ENCODE measurements at places on chromosomes 6 and 20.

GRCh38 chr20:49310705-49311104, 32.8 kb upstream of the ZNFX1 start:
- DNase-seq: no peak

DNA sequence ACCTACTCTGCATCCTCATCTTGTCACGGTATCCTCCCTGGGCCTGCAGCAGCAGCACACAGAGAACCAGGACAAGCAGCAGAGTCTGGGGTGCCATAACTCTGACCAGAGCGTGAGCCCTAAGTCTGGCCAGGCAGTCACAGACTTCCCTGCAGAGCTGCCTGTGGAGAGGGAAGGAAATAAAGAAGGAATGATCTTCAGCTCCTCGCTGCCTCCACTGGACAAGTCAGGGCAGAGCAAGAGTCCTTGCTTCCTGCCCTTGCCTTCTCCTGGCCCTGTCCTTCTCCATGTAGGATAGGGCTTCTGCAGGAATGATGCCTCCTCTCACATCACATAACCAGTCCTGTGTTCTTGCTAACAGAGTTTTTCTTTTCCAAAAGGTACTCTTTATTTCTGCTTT, 15.9 kb upstream of the WFDC11 start:
- no peak for DNase-seq

- no peak for DNase-seq
These were observed 453.3 kb upstream of the NRSN1 start for GRCh38 chr6:23672737-23673136.

DNA sequence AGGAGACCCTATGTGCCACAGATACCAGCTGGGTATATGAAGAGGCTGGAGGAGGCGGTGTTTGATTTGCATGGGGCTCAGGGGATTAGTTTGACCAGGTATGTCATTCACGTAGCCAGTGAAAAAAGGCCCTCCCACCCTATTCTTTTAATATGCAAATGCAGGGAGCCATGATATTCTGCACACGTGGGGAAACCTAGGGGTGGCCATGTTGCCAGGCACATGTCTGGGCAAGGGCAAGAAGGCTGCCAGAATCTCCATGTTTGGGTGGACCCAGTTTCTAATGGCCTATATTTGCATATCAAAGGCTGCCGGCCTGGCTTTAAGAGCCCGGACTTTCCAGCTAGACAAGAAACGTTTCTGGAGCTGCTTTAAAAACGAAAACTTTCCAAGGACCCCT, 60.4 kb downstream of the SOX4 start:
- DNase-seq: no peak

GRCh38 chr6:84119277-84119676, 85.7 kb downstream of the MRAP2 start:
- DNase-seq: peak; percentile 26

DNA sequence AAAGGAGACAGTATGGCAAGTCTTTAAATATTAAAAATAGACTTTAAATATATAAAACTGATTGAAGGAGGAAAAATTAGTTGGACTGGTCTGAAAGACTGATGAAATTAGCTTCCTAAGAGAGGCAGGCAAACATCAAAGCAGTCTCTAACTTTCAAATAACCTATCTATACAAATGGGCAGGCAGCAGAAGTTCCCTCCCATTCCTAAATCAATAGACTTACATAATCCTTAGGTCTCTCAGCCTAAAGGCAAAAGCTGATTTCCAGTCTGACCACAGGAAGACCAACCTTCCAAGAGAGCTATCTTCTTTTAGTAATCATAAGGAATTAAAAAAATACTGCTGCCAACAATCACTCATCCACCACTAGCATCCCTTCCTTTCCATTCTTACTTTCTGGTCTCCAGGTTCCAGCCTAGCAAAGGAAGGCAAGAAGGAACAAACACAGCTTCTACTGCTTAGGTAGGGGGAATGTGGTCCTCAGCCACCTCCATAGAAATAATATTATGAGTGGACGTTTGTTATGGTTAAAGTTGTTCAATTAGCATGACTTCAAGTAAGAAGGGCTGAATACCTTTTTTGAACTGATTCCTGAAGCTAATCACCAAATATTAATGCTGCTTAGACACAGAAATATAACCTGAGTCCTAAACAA, 44.1 kb downstream of the SESN1 start:
- DNase-seq: no peak

- no peak for DNase-seq
These were observed 210.0 kb downstream of the DLL1 start for GRCh38 chr6:170080828-170081371.

DNA sequence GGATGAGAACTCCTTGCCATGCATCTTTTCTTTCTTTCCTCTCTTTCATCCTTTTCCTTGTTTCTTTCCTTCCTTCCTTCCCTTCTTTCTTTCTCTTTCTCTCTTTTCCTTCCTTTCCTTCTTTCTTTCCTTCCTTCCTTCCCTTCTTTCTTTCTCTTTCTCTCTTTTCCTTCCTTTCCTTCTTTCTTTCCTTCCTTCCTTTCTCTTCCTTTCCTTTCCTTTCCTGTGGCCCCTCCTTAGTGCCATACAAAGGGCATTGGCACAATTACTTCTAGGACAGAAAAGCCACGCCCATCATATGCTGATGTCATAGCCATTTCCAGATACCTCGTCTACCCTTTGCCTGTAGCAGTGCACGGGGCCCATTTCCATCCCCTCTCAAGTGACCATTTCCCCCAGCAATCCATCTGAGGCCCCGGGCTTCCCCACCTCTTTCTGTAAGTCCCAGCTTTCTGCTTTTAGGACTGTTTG, 2.2 kb upstream of the CENPB start:
- DNase-seq: no peak

DNA sequence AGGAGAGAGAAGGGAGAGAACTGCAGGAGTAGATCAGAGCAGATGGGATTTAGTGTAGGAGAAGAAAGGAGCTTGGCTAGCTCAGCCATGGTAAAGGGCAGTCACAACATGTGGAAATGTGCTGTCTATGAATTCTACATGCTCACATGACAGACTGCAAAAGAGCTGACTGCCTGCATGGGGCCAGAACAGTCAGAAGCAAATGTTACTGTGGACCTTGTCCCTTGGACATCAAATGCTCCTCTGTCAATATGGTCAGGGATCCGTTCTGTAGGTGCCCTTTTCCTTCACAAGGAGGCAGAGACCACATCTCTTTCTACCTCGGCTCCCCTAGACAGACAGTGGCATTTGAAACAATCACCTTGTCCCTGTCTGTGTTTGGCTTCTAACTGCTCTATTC, 46.6 kb upstream of the HIVEP1 start:
- DNase-seq: no peak

DNA sequence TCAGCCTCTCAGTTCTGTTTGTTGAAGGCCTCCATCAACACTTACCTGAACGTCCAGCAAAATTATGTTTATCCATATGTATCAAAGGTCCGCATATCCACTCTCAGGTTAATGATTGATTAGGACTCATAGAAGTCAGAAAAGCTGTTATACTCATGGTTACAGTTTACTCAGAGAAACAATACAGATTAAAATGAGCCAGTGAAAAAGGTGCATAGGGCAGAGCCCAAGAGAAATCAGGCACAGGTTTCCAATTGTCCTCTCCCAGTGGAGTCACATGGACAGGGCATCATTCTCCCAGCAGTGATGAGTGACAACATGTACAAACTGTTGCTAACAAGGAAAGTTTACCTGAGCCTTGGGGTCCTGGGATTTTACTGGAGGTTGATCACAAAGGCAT, 36.2 kb downstream of the THEMIS start:
- no peak for DNase-seq

GRCh38 chr6:111631903-111632460, 26.3 kb upstream of the TRAF3IP2 start:
- no peak for DNase-seq

DNA sequence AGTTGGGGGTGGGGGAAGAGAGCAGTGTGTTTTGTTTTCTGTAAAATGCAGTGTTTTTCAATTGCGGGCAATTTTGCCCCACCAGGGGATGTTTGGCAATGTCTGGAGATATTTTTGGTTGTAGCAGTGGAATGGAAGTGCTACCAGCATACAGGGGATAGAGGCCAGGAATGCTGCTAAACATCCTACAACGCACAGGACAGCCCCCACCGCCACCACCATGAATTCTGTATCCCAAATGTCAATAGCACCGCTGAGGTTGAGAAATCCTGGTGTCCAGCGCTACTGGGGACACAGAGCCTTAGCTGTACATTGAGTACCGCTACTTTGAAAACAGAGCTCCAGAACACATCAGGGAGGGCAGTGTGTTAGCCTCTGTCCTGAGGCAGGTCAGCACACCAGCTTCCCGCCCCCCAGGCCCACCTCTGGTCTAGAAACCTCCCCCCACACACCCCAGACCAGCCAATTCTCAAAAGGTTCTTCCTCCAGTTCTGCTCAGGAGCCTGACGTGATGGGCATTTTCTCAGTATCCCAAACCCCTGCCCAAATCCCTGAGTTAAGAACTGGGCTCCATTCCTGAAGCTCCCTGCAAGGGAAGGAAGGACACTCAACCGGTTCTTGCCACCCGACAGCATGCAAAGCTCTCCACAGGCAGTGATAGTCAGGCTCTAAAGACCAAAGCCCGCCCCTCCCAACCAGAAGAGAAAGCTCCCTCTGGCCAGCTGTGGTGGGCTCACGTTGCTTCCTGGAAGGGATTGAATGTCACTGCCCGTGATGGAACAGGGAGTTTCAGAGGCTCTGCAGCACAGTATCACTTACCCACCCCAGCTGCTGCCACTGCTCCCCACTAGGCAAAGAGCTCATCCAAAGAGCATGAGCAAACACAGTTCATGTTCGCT, 321.5 kb upstream of the JARID2 start:
- DNase-seq: no peak

GRCh38 chr6:91340896-91341395, 754.1 kb upstream of the MAP3K7 start:
- DNase-seq: no peak

- no peak for DNase-seq
These were observed 77.7 kb downstream of the CDYL start for GRCh38 chr6:4853782-4854511.

DNA sequence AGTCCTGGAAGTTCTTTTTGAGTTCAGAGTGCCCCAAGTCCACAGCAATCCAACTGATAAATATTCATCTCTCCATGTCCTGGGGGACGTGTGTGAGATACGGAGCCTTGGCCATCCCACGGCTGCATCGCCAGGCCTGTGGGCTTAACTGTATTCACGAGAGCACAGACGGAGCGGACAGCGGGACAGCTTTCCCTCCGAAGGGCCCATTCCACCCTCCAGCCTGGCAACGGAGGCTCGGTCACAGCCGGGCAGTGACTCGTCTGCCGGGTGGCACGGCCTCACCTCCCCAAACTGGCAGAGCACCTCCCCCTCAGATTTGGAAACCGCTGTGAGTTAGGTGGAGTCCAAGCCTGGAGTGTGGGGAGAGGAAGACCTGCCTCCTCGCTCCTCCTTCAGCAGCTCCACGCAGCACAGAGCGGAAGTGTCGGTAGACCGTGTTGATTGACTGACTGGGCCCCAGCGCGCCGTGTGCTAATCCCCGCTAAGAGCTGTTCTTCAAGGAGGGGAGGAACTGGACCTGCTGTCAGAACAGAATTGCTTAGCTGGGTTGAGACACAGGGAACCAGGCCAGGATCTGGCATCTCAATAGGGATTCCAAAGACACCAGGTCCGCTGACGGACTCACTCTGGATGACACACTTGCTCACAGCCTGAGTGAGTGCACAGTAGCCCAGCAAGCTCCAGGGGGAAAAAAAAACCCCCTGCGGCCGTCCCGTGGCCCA, 10.9 kb downstream of the FOXF2 start:
- DNase-seq: no peak

- peak; percentile 62 for DNase-seq
These were observed 954.3 kb downstream of the KIF16B start for GRCh38 chr20:15618912-15619311.

DNA sequence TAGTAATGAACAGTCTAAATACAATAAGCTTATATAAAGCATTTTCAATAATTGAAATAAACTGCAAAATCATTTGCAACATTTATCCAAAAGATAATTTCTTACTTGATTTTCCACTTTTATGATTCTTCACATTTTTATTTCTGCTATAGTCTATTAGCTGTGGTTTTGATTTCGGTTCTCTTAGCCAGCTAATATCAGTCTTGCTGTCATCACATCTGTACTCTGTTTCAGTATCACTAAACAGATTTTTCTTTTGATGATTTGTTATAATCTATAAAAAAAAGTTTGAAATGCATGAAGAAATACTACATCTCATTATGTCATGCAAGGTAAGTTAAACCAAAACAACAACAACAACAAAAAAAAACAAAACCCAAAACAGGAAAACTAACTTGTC, 53.2 kb downstream of the SYCP2 start:
- no peak for DNase-seq

DNA sequence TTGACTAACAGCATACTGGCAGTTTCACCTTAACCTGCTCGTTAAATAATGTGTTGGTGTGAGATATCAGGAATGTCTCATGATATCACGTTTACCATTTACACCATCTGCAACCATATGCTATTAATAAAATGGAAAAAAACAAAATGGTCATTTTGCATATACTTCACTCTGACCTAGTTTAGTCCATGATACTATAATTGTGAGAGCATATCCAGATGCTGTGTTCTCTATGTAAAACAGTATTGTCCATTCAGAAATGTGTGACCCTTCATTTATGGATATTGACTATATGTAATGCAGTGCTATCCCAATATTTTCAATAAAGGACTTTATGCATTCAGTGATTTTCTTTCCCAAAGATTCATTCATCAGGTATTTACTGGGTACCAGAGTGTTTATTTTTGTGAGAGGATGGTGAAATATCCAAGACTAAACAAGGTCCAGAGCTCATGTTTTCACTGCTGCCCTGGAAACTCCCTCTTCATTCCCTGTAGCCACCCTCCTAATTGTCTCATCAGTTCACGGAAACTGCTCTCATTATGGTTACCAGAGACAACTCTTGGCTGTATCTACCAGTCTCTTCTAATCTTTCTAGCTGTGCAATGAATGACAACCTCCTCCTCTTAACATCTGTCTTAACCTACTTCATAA, 25.7 kb upstream of the HINT3 start:
- DNase-seq: no peak

GRCh38 chr6:9593554-9593953, 821.3 kb downstream of the TFAP2A start:
- no peak for DNase-seq

DNA sequence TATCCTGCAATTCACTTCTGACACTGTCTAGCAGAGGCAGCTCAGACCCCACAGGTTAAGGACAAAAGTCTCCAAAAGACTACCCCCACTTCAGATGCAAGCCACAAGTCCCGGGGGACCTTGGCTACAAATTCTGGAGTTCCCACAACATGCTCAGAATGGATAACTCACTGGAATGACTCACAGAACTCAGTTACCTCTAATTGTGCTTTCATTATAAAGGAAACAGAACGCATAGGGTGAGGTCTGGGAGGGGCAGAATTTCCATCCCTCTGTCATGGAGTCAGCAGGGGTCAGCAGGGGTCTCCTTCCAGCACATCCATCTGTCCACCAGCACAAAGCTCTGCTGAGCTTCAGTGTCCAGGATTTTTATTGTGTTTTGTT, 184.2 kb downstream of the CDH4 start:
- no peak for DNase-seq

DNA sequence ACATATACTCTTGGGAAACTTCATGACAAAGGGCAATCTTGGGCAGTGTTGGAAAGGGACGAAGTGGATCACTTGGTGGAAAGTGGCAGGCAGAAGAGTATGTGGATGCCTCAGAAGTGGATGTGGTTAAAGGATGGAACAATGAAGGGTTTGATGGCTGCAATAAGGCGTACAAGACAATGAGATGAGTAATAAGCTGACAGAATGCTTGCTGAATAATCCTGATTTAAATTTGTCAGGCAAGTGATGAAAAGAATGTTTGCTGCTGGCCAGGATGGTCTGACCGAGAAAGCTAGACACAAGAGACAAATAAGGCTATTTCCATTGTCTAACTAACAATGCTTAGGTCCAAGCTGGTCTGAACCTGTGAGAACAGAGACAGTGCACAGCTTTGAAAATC, 61.6 kb upstream of the CEP85L start:
- DNase-seq: peak; percentile 86

GRCh38 chr20:11227602-11228001, 553.8 kb upstream of the JAG1 start:
- no peak for DNase-seq
